ENCODE measurements at places on chromosomes 1 and 21. TPM values are rescaled to one million over a fixed set of nuclear protein-coding genes. Genes with fewer than 3 reads are reported as not detected.

DNA sequence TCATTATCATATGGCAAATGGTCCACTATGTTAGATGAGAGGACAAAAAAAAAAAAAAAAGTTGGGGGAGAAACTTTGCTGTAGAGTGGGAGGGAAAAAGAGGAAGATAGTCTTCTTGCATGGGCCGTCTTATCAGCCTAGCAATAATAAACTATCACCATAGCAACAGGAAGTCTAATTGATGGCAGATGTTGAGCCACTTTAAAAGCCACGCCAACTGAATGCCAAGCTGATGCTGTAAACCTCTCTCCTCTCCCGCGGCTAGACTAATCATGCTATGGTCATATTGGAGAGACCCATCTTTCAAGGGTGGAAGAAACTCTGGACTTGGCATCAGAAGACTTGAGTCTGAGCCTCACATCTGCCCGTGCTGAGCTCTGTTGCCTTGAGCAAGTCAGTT, 122.2 kb upstream of the HOOK1 start:
- peak; percentile 99 for DNase-seq

The SRGAP2B gene
- 42.8 TPM for total RNA-seq

DNA sequence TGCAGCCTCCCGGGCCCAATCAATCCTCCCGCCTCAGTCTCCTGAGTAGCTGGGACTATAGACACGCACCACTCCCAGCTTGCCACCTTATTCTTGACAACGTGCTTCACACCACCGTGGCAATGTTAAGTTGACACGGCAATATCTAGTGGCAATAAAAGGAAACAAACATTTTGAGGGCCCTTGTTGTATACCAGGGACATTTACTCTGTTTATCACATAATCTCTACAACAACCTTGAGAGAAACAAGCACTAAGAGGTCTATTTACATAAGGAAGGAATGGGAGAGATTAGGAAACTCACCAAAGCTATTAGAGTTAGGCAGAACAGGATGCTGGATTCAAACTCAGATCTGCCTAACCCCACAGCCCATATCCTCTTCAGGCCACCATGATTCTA, 3.1 kb downstream of the KLHDC8A start:
- no peak for DNase-seq

- no peak for DNase-seq
Observed at GRCh38 chr1:9822897-9823692, 670 bp downstream of the CLSTN1 start.

GRCh38 chr1:14613926-14614325, 15.4 kb downstream of the KAZN start:
- DNase-seq: no peak

The F3 gene
- 163 TPM for total RNA-seq

- DNase-seq: no peak
Observed at GRCh38 chr1:168343566-168343965, 62.9 kb downstream of the TBX19 start.

GRCh38 chr1:12047120-12047876, 15.8 kb upstream of the TNFRSF8 start:
- no peak for DNase-seq

The CHI3L1 gene
- not detected for total RNA-seq

DNA sequence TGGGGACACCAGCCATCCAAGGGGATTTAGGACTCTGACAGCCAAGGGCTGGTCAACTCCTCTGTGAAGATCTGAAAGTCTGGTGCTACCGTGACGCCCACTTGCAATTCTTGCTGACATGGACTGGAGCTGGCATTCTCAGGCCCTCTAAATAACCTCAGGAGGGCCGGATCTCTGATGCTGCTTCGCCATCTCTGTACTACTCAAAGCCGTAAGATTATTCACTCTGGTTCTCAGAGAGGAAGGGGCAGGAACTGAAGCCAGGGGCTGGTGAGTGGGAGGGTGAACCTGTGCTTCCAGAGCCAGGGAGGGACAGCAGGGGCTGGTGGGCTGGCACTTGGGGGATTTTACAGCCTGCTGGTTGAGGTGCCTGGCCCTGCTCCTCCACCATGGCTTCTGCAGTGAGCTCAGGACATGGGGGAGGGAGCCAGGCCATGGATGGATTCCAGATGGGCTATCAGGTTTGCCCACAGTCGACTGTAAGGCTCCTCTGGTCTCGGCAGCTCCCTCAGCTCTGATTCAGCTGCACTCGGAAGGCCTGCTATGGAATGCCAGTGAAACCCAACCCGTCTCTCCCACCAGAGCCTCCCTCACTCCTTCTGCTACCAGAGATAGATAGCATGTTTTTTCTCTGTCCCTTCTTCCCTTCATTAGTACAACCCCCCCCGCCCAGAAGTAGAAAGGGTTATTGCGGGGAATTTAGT, 84.5 kb downstream of the PLXNA2 start:
- DNase-seq: peak; percentile 83
